ENCODE measurements at places on chromosomes 1 and 21.

DNA sequence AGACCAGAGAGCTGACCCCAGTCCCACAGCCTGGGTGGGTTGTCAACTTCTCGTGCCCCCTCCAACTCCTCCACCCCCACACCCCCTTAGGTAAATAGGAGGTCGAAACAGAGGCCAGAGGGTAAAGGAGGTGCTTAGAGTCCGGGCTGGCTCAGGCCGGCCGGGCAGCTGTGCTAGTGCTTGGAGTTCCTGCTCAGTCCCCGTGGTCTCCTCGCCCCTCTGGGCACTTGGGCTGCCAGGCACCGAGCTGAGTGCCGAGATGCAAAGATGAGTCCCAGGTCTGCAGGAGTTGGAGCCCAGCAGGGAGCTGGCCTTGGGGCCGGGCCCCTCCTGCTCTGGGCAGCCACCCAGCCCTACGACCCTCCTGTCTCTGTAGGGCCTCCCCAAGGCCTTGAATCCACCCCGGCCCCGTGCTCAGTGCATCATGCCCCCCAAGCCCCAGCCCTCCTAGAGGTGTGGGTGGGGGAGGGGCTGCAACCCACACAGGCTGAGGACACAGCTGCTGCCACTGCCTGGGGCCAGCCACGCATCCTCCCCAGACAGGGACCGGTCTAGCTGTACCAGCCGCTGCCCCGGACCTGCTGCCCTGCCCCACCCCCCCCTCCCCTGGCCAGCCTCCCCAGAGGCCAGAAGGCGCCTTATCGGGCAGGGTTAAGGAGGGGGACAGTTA is 1.9 kb downstream of the SMIM1 start:
- no peak for DNase-seq

- DNase-seq = peak; percentile 66
These were observed 780 bp downstream of the YTHDF2 start for GRCh38 chr1:28737307-28738132.

- peak; percentile 51 for DNase-seq
These were observed 948 bp downstream of the TXLNA start for GRCh38 chr1:32180186-32181060.

- DNase-seq = no peak
These were observed 118.3 kb upstream of the FGGY start for GRCh38 chr1:59178339-59179187.

GRCh38 chr1:167689567-167689920 is 32.2 kb upstream of the MPZL1 start:
- no peak for DNase-seq

DNA sequence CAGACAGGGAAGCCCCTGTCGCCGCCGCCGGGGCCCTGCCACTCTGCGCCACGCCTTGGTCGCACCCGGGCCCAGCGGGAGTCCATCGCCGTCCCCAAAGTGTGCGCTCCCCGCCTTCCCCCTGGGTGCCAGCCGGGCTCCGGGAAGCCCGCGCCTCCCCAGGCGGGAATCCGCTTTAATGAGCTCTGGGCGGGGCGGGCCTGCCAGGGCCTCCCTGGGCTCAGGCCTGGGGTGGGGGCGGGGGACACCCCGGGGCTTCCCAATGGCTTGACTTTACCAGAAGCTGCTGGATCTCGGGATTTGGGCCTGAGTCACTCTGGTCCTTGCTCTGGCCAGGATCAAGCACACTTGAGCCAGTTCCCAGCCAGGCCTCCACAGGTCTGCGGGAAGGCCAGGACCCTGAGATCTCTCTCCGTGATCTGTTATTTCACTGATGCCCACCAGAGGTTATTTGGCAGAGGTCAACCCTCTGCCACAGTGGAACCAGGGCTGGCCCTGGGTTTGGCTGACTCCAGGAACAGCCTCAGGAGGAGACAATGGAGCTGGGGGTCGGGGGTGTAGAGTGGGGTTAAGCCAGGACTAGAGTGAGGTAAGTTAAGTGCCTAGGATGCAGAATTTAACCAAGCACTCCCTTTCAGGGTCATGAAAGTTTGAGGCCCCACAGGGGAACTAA is 178.4 kb upstream of the EDN2 start:
- DNase-seq = peak; percentile 48

GRCh38 chr1:1213345-1214265 is at the start of gene TNFRSF4:
Gene TNFRSF4, minus strand, starts transcription at chr1:1214153. Its CDS starts 26 bp downstream, at chr1:1214127.
- no peak for DNase-seq

- DNase-seq = no peak
These were observed 46.5 kb upstream of the COL6A2 start for GRCh38 chr21:46051379-46051770.

DNA sequence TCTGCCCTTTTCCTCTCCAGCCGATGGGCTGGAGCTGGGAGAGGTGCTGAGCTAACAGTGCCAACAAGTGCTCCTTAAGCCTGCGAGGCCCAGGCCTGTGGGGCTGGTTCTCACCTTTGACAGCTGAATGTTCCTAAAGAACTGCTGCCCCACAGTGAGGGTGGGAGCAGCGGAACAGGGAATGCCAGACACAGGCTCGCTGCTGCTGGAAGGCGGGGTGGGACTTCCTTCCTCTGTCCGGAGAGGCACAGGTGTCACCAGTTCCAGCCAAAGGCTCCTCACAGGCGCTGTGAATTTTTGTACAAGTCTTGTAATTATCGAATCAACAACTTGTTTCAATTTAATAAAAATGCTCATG is 47.1 kb downstream of the COQ8A start:
- DNase-seq = no peak
